Germinal center (tissue), 1 donor: ENCODE measurements at places on chromosomes 7 and 10.

DNA sequence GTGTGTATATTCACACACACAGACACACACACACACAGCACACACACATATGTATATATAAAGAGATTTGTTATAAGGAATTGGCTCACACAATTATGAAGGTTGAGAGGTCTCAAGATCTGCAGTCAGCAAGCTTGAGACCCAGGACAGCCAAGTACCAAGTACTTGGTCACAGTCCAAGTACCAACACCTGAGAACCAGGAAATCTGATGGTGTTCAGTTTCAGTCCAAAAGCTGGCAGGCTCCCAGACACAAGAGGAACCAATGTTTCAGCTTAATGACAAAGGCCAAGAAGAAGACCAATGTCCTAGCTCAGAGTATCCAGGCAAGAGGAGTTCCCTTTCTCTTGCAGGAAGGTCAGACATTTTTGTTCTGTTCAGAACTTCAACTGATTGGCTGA, 780.2 kb downstream of the MAGI2 start:
- no peak for DNase-seq

DNA sequence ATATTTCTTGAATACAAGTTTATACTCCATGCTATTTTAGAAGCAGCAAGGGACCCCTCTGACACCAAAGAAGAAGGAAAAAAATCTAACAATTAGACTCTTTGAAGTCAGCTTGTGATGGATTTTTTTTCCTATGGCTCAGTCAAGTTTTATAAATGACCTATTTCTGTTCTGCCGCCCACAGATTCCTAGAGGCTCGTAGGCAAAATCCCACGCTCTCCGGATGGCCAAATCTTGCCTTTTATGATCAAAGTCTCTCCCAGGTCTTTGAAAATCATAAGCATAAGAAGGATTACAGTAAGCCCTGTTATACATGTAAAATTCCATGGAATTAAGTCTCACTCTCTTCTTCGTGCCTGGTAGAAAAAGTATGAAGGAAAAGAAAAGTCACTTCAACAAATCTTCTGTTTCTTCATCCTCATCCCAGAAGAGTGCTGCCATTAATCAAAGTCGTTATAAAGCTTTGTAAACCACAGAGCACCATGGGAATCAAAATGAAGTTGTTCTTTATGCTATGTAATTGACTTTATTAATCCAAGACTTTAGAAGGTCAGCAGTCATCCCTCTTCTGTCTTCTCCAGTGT, 33.1 kb downstream of the ASB13 start:
- no peak for DNase-seq

- no peak for DNase-seq
Observed at GRCh38 chr7:4760952-4761351, 14.5 kb upstream of the AP5Z1 start.

- DNase-seq: no peak
Observed at GRCh38 chr7:149423449-149424110, 37.3 kb downstream of the ZNF777 start.

DNA sequence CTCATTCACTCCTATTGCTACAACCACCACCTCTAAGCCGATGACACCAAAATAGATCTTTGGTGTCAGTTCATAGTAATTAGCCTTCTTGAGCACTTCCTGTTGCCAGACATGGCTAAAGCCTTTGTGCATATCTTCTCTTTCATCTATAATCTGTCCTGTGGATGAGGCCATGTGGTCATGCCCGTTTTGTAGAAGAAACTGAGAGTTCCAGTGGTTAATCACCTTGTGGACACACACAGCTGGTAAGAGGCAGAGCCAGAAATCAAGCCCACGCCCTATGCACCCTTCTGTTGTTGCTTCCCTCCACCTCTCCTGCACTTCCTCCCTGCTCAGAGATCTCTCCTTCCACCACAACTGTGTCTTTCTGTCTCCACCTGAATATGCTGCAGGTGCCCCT, 285.1 kb upstream of the PFKP start:
- DNase-seq: no peak

DNA sequence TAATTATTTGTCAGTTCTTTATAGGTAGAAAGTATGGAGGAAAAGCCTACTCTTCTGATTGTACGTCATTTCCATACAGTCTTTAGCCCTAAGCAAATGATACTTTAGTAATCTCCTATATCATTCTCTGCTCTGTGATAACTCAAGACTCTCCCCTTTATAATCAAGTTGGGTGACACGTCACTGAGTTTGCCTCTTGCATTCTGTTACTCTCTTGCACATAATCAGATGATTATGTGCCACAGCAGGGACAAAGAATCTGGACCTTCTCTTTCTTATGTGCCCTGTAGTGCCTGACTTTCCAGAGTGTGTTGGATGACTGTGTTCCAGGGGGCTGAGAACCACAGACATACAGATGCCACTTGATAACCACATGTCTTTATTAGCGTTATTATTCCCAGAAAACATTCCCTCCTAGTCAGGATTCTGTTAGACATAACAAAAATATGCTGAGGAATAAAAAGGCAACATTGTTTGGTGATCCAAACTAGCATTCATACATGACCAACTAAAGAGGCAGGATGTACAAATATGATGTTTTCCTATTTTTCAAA, 116.4 kb upstream of the HGF start:
- DNase-seq: no peak

DNA sequence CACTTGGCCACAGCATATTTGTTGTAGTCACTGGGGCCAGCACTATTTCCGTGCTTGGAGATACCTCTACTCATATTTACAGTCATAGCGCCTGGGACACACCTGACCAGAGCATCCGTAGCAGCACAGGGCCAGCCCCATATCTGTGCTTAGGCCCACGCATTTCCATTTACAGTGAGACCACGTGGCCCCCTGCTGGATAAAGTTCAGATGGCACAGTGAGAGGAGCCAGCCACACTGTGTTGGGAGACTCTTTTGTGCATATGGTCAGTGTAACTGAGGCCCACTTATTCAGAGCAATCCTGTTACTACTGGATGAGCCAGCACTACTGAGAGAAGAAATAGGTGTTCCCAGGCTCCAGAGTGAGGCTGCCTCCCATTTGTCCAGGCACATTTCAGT, 455.3 kb downstream of the REEP3 start:
- DNase-seq: peak; percentile 41

- no peak for DNase-seq
Observed at GRCh38 chr7:66247380-66248078, 42.4 kb downstream of the TPST1 start.

- DNase-seq: no peak
Observed at GRCh38 chr7:144622745-144623144, 213.1 kb downstream of the TPK1 start.

DNA sequence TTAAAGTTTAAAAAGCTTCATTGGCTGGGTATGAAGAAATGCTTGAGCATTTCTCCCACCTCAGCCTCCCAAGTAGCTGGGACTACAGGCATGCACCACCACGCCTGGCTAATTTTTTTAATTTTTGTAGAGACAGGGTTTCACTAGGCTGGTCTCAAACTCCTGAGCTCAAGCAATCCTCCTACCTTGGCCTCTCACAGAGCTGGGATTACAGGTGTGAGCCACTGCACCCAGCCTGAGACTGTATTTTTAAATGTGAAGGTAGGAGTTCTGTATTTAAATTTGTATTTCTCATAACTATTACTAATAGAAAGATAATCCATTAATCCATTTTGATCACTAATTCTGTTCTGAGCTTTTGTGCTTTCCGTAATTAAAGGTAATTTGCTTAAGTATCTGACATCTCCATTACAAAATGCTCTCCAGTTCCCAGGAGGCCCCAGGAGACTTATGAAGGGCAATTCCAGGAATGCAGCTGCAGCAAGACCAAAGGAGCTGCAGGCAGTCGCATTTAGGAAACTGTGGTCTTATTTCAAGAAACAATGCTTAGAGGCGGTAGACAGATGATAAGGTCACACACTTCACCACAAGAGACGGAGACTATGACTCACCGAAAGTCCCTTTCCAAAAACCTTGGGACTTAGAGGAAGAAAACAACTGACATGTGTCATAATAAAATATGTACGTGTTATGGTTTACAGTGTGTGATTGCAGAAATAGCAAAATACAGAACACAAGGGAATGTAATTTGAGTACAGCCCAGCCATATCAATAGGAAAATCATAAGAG, 23.3 kb downstream of the YAE1 start:
- DNase-seq: no peak

GRCh38 chr10:80278480-80278879, 11.0 kb downstream of the MAT1A start:
- no peak for DNase-seq

DNA sequence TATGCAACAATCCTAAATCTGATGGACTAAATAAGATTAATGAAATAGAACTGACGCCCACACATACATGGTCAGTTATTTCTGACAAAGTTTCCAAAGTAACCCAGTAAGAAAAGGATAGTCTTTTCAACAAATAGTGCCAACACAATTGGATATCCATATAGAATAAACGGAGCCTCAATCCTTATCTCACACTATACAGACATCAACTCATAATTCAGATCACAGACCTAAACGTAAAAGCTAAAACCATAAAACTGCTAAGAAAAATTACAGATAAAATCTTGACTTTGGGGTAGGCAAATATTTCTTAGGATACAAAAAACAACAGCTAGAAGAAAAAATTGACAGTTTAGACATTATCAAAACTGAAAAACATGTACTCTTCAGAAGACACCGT, 8.5 kb downstream of the CACUL1 start:
- no peak for DNase-seq

DNA sequence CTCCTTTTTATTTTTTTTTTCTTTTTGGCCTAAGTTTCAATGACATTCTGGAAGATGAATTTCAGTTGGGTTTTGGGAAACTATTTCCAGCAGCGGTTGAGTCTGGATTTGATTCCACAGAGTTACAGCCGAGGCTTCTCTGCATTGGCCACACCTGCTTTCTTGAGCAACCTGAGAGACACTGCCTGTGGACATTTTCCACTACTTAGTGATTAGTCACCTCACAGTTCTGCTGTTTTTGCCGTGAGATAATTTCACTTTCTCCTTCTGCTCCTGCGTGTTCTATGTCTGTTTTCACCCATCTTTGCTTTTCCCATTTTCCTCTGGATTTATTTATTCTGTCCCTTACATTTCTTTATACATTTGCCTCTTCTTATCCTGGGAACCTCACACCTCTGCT, 243.0 kb downstream of the BICC1 start:
- no peak for DNase-seq

DNA sequence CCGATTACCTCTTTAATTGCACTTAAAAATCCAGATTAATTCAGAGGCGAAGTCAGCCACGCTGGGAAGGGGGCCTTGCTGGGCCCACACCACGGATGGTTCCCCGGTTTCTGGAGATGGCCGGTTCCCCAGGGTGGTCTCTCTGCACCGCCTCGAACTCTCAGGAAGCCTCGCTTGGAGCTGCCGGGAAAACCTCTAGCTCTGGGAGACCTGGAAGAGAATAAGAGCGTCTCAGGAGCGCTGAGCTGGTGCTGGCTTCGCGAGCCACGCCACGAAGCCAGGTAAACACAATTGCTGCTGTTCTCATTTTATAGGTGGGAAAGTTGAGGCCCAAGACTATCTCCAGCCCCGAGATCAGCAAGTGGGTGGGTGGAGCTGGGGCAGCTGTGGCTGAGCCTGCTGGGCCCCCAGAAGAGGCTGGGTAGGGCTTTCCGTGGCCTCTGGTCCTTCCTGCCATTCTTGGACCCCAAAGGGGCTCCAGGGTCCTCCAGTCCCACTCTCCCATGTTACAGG, 110.4 kb downstream of the MICALL2 start:
- no peak for DNase-seq

DNA sequence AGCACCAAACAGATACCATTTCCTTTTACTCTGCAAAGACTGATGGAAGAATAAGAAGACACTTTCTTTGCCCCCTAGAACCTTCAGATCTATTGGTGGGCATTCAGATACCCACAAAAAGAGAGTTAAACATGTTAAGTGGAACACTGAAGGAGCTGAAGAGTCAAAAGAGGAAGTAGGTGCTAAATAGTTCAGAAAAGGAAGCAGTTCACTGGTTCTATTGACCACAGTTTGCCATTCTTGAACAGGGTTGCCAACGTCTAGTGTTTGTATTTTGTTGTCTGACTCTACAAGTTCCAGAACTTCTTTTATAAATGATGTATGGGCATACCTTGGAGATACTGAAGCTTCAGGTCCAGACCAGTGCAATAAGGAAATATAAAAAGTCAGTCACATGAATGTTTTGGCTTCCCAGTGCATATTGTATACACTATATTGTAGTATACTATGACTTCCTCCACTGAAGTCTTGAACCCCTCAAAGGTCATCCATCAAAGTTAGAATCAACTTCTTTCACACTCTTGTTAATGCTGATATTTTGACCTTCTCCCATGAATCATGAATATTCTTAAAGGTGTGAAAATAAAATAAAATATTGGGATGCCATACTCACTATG, 47.5 kb upstream of the AGR3 start:
- DNase-seq: peak; percentile 40
